ENCODE measurements at places on chromosomes 2 and 18.

GRCh38 chr2:30503007-30503694 lies 56.1 kb downstream of the LCLAT1 start:
- no peak for DNase-seq

DNA sequence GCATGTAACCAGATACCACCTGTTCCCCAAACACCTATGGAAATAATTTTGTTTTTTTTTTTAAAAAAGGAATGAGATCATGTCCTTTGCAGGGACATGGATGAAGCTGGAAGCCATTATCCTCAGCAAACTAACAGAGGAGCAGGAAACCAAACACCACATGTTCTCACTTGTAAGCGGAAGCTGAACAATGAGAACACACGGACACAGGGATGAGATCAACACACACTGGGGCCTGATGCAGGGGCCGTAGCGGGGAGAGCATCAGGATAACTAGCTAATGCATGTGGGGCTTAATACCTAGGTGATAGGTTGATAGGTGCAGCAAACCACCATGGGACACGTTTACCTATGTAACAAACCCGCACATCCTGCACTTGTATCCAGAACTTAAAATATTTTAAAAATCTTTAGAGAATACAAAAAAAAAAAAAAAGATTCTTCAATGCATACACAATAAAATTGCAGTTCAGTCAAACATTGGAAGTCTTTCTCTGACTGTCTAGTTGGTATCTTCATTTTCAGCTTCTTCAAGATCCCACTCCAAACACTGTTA lies 11.6 kb upstream of the CASP10 start:
- DNase-seq = no peak

DNA sequence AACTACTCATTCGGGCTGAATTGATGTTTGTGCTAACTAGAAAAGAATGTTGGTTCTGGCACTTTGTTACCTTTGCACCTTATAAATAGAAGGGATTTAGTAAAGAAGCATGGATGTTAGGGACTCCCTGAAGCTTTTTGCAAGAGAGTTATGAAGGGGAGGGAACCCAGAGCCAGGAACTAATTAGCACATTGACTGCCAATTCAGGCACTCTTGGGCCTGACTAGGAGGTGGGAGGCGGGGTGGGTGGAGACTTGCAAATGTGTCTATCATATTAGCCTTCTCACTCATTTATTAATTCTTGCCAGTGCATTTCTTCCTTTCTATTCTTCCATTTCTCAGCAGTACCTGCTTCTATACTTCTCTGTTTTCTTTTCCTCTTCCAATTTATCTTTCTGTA lies 1022.4 kb downstream of the TMEM182 start:
- DNase-seq = no peak

DNA sequence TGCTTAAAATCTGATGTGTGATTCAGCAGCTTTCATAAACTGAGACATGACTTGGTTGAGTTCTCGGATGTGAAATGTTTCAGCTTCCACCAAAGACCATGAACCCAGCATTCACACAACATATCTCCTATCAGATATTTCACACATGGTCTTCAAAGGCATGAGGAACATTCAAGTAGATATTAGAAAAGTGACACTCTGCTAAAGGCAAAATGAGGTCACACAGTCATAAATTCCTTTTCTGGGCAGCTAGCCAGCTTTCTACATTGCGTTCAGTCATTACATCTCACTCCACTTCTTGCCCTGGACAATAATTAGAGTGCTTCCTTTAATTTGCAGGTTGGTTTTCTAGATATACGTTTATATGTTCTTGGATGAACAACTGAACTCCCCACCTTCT lies 96.7 kb downstream of the GAREM1 start:
- DNase-seq = peak; percentile 59

GRCh38 chr2:177056481-177056929 lies 156.1 kb upstream of the HNRNPA3 start:
- DNase-seq = no peak

GRCh38 chr2:156908825-156909224 lies 348.7 kb upstream of the GALNT5 start:
- DNase-seq = no peak

DNA sequence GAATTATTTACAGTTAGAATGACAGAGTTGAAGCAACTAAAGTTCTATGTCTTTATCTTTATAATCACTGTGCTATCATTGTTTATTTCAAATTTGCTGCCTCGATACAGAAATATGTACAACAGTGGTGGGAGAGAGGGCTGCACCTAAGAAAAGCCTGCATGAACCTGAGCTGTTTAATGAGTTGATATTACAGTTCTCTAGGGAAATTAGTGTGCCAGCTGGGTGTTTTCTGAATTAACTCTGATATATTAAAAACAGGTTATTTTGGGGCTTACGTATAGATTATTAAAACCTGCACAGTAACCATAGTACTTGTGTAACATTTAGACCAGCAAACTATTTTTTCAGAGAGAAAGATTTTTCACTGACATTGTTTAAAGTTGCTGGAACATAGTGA lies 750.5 kb upstream of the DDX18 start:
- DNase-seq = no peak

DNA sequence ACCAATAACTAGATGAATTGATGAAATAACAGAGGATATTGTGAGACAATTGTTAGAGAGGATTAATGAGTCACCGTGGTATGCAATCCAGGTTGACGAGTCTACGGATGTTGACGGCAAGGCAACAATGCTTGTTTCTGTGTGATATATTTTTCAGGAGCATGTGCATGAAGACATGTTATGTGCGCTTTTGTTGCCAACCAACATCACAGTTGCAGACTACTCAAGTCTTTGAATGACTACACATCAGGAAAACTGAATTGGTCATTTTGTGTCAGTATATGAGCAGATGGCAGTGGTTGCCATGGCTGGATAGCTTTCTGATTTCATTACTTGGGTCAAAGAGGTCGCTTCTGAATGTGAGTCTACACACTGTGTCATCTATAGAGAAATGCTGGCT lies 96.8 kb upstream of the CRACDL start:
- DNase-seq = no peak

- no peak for DNase-seq
Observed at GRCh38 chr2:106944215-106944614, 58.2 kb upstream of the ST6GAL2 start.

DNA sequence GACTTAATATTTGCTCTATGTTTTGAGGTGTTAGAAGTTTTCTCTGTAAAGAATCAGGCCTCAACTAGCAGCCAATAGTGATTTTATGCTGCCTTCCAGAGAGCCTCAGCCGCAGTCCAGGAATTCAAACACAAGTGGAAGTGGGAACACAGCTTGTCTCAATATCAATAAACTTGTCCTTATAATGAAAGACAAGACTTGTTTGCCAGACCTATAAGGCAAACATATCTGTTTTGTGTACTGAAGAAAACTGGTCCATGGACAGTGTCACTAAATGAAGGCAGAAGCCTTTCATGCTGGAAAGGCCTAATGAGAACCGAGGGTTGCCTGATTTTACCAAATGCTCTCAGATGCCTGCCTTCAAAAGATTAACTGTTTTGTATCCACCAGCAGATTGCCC lies 182.2 kb downstream of the EPHA4 start:
- DNase-seq = no peak

- DNase-seq = peak; percentile 17
Observed at GRCh38 chr18:31819106-31819924, 58.6 kb upstream of the SLC25A52 start.

GRCh38 chr18:58396144-58396543 lies 232.7 kb downstream of the ALPK2 start:
- no peak for DNase-seq

GRCh38 chr2:191384829-191385228 lies 139.6 kb downstream of the MYO1B start:
- no peak for DNase-seq

GRCh38 chr2:54404270-54404669 lies 51.9 kb upstream of the SPTBN1 start:
- no peak for DNase-seq

GRCh38 chr2:45765007-45765727 lies 113.7 kb downstream of the PRKCE start:
- no peak for DNase-seq

DNA sequence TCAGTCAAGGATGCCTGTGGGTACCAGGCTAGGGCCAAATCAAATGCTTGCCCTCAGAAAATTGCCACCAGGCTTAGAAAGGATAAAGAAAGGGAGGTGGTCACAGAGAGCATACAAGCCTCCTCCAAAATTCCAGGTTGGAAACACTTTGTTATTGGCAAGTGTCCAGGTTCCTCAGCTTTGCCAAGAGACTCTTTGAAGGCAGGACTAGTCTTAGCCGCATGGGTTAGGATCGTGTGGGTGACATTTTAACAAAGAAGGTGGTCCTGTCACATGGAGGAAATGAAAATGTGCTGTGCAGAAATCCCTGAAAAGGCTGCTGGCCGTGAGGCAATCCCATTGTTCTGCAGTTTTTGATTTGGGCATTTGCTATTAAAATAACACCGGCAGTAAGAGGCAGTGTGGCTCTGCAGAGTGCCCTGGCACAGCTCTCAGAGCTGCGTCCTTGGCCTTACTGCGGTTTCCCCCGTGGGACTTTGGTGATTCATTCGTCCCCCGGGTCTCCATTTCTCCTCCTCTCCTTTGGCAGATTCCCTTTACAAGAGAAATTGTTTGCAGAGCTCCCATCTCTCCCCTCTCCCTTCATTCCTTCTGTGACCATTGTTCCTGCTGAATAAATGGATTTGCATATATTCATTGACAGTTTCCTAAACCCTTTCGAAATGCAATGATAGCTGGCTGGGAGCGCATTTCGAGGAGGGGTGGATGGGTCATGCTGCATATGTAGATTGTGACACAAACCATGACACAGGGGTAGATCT lies 187.3 kb downstream of the VAPA start:
- DNase-seq = no peak

DNA sequence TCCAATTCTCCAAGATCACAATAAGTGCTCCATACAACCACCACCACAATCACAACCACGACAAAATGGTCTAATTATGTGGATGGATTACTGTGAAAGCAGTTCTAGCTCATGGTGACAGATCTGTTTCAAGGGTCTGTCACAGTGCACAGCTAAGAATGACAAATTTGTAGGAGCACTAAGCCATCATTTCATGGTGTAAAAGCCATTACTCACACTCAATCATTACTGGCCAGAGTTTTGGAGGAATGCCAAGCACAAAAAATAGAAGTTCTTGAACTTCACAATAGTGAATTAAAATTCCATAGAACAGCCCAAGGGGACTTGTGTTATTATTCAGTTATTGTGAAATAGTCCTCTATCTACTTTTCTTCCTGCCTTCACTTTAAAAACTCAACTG lies 2.3 kb downstream of the CPS1 start:
- no peak for DNase-seq

GRCh38 chr2:185668710-185669109 lies 69.9 kb upstream of the FSIP2 start:
- DNase-seq = no peak

DNA sequence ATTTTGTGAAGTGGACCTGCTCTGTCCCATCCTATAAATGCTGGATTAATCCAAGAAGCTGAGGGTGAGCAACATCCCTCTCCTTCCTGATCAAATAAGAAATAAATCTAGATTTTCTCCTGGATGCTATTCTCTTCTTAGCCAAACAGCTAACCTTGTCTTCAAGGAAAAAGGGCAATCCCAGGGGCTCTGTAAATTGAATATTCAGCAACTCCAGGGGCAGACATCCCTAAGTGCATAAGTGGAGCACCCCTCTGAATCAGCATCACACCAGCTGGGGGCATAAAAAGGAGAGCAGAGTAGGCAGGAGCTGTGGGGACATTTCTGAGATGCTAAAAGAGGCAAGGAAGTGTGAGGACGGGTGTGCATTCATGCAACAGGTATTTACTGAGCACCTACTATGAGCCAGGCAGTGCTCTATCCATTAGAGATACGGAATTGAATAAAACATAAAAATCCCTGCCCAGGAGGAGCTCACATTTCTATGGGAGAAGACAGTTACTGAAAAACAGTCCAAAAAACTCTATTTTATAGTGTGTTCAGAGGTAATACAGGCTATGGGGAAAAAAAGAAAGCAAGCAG lies 2.8 kb upstream of the STEAP3 start:
- DNase-seq = no peak

DNA sequence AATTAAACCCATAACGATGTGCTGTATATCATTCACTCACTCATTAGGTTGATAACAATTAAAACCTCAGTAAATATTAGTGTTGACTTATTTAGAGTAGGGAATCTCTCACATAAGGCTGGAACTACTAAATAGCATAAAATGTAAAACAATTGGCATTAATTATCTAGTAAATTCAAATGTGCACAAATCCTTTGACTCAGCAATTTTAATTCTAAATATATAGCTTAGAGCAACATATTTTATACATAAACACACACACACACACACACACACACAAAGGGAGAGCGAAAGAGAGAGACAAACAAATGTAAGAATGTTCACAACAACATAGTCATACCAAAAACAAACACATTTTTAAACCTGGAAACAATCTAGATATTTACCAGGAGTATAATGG lies 443.1 kb upstream of the KCNH7 start:
- DNase-seq = no peak

- no peak for DNase-seq
Observed at GRCh38 chr18:29137773-29138495, 961.0 kb upstream of the CDH2 start.

DNA sequence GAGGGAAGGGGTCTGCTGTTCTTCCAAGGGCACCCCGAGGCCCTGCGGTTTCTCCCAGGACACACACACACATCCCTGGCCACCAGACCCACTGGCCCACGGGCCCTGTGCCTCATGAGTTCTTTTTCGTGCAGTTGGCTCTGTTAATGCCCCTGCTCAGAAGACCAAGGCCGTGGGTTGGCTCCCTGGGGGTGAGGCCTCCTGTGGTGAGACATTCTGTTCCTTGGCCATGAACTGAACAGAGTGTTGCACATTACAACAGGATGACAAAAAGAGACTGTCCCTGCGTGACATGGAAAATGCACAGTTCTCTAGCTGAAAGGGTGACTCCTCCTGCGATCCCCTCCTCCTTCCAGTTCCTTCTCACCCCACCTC lies 30.7 kb downstream of the SH2D6 start:
- DNase-seq = no peak

DNA sequence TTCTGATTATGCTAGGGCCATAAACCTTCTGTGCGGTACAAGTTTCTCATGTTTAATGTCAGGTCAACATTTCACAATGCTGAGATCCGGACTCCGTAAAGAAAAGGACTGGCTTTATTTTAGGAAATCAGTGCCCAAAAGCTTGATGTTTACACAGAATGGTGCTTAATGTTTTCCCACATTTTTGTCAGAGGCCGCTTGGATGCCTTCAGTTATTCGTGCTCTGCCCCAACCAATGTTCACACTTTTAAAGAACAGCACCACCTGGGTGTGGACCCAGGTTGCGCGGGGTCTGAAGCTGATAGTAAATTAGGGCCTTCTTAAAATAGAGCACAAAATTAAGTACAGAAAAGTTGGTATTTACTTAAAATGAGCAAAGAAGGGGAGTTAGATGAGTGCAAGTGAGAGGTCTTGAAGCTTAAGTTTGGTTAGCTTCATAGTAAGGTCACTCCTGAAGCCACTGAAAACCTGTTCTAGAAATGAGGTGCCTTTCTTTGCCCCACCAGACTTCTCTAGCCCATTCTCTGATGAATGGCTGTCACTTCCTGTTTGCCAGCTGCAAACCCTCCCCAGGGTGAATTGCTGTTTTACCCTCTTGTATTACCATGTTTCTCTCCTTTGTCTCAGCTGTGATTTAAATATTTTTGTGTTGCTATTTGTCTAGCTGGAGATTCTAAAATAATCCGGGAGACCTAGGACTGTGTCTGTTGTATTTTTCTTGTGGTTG lies 20.5 kb downstream of the SLC3A1 start:
- DNase-seq = no peak

- DNase-seq = no peak
Observed at GRCh38 chr18:5839102-5839501, 56.2 kb downstream of the TMEM200C start.

GRCh38 chr18:75962036-75962572 lies 532.9 kb downstream of the ZNF516 start:
- no peak for DNase-seq
